ENCODE measurements at places on chromosomes 7 and 10.
A peak's percentile ranks its signal among the peaks of the same experiment; 100 is the strongest.

GRCh38 chr10:116827214-116827671 lies 22.1 kb upstream of the ENO4 start:
- no peak for DNase-seq

GRCh38 chr7:29988424-29989256 lies 961 bp downstream of the SCRN1 start:
- DNase-seq: no peak

DNA sequence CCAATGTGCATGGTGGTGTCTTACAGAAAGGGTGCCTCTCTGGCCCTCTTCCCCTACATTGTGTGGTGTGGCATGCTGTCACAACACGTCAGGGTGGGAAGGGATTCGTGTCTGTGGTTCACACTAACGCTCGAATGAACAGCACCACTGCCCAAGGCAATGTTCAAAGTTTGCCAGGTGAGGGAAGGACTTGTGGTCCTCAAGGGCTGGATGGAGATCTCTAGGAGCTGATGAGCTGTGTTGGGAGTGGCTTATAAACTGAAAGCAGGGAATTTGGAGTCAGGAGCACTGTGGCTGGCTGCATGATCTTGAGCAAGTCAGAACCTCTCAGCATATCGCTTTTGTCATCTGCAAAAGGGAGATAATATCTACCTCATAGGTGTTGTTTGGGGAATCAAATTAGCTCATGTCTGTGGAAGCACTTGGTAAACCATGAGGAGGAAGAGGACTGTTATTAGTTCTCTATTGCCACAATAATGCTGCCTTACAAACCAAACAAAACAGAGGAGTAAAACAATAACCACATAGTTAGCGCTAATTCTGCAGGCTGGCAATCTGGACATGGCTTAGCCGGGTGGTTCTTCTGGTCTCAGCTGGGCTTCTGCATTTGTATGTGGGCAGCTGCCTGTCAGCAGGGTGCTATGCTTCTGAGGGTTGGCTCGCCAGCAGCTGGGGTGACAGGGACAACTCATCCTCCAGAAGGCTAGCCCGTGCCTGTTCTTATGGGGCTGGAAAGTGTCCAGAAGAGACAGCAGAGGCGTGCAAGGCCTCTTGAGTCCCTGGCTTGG lies 22.9 kb upstream of the C10orf105 start:
- DNase-seq: no peak

GRCh38 chr10:110368002-110368401 lies 63.3 kb upstream of the SMNDC1 start:
- no peak for DNase-seq

- DNase-seq: peak; percentile 86
Observed at GRCh38 chr10:122461367-122461728, at the start of gene HTRA1. Gene HTRA1 (plus strand): TSS chr10:122461553. CDS start chr10:122461653, 100 bp downstream.

DNA sequence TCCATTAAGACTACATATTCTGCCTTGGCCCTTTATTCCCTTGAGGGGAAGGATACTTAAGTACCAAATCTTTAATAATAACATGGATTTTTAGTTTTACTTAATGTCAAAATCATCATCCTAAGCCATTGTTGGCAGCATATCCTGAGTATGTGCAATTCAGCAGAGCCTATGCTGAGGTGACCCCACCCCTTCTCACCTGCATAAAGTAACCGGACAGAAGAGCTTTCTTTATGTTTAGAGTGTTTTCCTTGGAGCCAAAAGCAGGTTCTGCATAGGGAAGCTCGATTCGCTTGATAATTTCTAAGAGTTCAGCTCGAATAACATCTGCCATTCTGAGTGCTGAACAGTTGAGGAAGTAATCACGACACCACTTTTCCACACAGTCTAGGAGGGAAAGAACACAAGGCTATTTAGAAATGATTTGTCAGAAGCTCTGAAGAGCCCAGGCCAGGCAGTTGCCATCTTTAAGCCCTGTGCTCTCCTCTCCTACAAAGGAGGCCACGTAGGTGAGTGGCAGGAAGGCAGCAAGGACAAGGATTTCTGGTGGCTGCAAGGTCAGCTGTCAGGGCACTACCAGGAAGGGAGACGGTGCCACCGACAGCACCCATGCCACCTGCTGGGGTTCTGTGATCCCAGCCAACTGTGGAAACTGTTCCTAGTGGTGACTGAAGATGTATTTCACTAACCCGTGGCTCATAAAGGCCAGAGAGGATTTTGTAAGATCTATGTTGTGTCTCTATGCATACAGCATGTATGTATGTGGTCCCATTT lies 15.6 kb downstream of the BCCIP start:
- DNase-seq: no peak

DNA sequence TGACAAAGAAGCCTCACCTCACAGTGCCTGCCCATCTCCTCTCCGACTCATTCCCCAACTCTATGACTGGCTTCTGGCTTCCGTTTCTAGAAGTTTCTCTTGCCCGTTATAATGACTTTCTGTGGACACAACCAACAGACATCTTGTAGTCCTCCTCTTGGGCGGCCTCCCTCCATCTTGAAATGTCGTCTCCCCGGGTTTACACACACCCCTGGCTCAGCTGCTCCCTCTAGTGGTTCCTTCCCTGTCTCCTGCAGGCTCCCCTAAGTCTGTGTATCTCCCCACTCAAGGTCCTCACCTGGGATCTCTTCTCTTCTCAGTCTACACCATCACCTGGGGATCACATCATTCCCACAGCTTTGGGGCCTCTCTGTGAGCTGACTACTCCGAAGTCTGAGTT lies 123.4 kb upstream of the NEBL start:
- DNase-seq: no peak
